ENCODE measurements at places on chromosomes 4 and X. TPM values are rescaled to one million over a fixed set of nuclear protein-coding genes. Genes with fewer than 3 reads are reported as not detected.

DNA sequence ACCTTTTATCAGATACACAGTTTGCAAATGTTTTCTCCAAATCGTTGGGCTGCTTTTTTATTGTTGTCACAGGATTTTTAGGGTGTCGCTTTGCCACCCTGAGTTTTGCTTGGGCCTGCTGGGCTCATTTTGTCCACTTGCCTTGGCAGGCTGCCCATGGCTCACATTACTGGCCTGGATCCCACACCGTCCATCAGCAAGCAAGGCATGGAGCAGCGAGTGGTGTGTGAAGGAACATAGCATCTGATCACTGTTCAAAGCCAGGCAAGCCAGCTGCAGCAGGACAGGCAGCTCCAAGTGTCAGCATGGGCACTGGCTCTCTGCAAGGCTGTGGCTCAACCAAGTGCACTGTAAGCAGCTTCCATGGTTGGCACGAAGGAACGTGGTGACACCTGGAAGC, 261.4 kb upstream of the TECRL start:
- no peak for DNase-seq

- DNase-seq, result no peak
Measured at GRCh38 chrX:133649651-133650050, 234.4 kb upstream of the GPC4 start.

GRCh38 chrX:57929373-57929772, 19.1 kb upstream of the ZXDA start:
- no peak for DNase-seq

- no peak for DNase-seq
Measured at GRCh38 chr4:15784959-15785634, 7.0 kb downstream of the CD38 start.

DNA sequence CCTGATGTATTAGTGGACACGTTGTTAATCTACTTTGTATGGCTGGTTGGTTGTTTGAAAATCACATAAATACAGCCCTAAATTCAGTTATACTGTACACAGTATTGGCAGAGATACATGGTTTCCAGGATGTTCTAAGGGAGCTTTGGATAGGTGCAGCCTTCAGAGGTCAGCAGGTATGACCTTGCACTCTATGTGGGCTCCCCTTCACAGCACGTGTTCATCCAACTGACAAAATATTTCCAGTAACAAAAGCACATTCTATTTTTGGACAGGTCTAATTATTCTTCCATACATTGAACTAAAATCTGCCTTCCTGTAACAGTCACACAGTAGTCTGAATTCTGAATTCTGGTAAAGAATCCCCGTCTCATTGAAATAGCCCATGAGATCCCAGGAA, 92.8 kb upstream of the RAPGEF2 start:
- no peak for DNase-seq

- no peak for DNase-seq
Measured at GRCh38 chr4:60485276-60485675, 714.9 kb upstream of the ADGRL3 start.

GRCh38 chr4:156475322-156475721, 496.3 kb downstream of the PDGFC start:
- no peak for DNase-seq

- no peak for DNase-seq
Measured at GRCh38 chr4:69642961-69643360, 3.5 kb upstream of the UGT2A2 start.

GRCh38 chr4:168713253-168713652, 216.4 kb downstream of the PALLD start:
- DNase-seq, result no peak

DNA sequence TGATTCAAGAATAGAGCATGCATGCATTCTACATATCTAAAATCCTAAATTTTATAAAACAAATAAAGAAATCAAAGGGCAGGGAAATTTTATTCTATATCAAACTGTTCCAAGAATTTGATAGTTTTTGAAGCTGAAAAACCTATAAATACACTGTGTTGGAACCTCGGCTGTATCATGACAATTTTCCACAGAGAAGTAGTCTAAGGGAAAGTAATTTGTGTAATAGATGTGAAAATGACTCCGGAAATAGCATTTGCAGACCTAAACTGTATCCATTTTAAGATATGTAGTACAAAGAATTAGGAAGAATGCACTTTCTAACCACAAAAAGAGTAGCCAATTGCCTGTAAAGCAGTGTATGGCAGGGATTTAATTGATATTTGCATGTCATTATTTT, 112.5 kb upstream of the WDR17 start:
- DNase-seq, result no peak

GRCh38 chr4:110139815-110140214, 58.6 kb downstream of the ELOVL6 start:
- no peak for DNase-seq

DNA sequence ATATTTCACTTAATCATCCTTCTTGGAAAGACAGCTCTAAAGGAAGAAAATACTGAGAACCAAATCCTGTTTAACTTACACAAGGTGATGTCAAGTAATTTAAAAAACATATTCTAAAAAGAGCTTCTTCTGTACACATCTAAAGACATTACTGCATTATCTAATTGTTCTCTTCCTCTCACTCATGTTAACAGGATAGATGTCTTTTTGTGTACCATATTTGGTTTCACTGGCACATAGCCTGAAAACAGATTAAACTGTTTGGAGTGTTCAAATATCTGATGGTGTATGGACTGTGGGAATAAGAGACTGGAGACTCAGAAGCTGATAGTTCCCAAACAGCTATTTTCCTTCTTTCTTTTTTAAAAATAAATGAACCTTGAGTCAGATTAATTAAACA, 213.3 kb upstream of the MAB21L2 start:
- DNase-seq, result no peak

- DNase-seq, result no peak
Measured at GRCh38 chr4:83172371-83172770, 57.8 kb upstream of the PLAC8 start.

GRCh38 chr4:34932591-34932990, 1311.7 kb downstream of the ARAP2 start:
- DNase-seq, result no peak

DNA sequence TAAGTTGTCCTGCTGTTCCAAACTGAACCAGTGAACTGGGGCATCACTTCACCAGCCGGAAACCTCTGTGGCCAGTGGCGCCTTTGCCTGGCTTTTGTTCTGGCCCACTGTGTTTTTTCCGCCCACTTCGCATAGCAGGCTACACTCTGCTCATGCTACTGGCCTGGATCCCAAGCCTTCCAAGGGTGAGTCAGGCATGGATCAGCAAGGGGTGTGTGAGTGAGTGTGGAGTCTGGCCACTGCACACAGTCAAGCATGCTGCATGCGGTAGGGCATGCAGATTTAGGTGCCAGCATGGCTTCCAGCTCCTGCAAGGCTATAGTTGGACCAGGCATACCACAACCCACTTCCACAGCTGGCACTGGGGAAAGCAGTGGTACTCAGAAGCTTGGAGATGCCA, 1967.9 kb downstream of the C4orf33 start:
- DNase-seq, result no peak

- DNase-seq, result no peak
Measured at GRCh38 chrX:10015723-10016518, 48.8 kb downstream of the CLDN34 start.

DNA sequence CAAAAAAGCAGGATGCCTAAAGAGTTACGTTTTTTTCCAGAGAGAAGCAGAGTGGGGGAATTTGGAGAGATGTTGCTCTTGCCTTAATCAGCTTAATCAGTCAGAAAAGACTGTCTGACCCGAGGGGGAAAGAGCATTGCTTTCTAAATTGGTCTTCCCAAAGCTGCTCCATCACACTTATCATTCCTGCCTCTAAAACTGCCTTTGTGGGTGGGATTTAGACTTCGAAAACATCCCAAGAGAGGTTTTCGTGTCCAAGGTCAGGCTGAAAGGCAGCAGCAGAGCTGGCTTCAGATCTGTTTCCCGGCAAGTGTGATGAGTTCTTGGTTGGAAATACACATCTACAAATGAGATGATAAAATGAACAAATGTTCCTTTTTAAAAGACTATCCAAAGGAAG, 155.2 kb downstream of the SH2D1A start:
- DNase-seq, result no peak

- DNase-seq, result no peak
Measured at GRCh38 chr4:147326591-147326990, 154.3 kb upstream of the EDNRA start.

DNA sequence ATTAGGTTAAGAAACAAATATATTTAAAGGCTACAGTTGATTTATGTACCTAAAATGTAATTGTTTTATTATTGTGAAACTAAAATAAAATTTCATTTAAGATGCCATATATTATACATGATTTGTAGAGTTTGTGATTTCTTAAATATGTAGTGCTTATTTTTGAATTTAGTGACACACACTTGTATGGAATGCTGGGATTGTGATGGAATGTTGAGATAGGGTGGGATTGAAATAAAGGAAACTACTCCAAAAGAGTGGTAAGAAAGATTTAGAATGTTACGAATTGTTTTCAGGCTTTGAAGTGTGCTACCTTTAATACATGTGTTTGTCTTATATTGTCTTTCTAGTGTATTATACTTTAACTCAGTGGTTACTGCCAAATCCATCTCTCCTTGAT, 330.3 kb upstream of the PITX2 start:
- DNase-seq, result no peak

DNA sequence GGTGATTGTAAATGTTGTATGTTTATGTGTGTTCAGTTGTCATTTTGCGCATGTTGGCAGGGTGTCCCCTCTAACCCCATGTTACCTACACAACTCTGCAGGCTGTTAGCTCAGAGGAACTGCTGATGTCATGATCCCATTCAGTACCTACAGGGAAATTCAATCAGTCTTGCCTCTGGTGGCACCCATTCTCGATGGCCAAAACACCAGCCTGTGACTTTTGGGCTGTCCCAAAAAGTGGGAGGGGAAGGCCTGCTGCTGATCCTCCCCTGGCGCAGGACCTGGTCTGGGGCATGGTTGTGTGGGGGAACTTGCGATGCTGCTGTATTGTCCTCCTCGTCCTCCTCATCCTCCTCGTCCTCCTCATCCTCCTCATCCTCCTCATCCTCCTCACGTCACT, 174.5 kb downstream of the DCLK2 start:
- no peak for DNase-seq

GRCh38 chr4:159639671-159640323, 536.9 kb downstream of the RAPGEF2 start:
- no peak for DNase-seq

PDGFRA gene
- not detected for total RNA-seq

AFF2 gene
- 0.90 TPM for total RNA-seq

TLR1 gene
- 16.6 TPM for total RNA-seq

KCTD8 gene
- not detected for total RNA-seq

DGKK gene
- not detected for total RNA-seq
